ENCODE measurements at places on chromosomes 12 and 14. TPM values are rescaled to one million over a fixed set of nuclear protein-coding genes. Genes with fewer than 3 reads are reported as not detected.

The TAS2R30 gene
- 0.26 TPM for total RNA-seq

The OGFOD2 gene
- 7.1 TPM for total RNA-seq

The RIMBP2 gene
- 0.23 TPM for total RNA-seq

The RPS6KL1 gene
- total RNA-seq, result 0.26 TPM

The SERPINA6 gene
- not detected for total RNA-seq

The OTOGL gene
- total RNA-seq, result 2.6 TPM

The DNAH10 gene
- total RNA-seq, result 0.35 TPM

Measured in pericardium fibroblast (primary cell).